ENCODE measurements at places on chromosomes 3 and 15.

- no peak for DNase-seq
Measured at GRCh38 chr15:62942428-62942827, 100.1 kb upstream of the TPM1 start.

- peak; percentile 18 for DNase-seq
Measured at GRCh38 chr3:133472889-133473288, 73.0 kb downstream of the BFSP2 start.

GRCh38 chr15:67165254-67166253 lies 88.9 kb downstream of the AAGAB start:
- DNase-seq = no peak

- DNase-seq = no peak
Measured at GRCh38 chr3:62672988-62673313, 202.3 kb downstream of the CADPS start.

DNA sequence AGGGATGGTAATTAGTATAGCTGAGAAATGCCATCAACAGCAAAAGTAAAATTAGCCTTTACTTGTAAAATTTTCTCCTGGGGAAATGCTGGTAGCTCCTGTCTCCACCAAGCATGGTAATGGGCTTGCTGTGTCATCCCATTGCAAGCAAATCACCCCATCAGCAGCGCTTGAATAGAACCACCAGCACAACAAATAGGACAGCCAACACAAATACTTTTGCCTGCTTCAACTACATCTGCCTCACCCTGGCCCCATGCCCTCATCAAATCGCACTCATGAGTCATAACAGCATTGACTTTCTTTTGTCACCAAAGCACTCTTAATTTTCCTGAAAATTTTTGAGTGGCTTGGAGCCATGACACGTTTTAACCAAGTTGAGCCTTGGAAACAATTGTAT lies 52.6 kb downstream of the ERC2 start:
- DNase-seq = no peak

GRCh38 chr3:11668243-11669235 lies 24.8 kb upstream of the VGLL4 start:
- no peak for DNase-seq

DNA sequence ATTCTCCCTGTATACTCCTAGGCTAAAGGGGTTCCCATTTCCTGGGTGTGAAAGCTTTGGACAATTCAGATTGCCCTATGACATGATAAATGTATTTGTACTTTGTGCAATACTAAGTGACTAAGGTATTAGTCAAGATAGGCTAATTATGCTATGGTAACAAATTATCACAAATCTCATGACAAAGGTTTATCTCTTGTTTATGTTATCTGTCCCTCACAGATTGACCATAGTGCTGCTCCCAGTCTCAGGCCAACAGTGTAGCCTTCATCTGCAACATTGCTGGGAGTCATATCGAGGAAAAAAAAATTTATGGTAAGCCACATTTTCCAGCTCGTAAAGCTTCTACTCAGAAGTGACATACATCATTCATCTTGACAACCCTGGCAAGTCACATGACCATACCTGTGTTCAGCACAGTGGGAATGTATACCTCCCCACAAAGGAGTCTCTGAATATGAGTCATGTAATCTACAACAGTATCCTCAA lies 346.2 kb downstream of the IGSF11 start:
- no peak for DNase-seq

- DNase-seq = no peak
Measured at GRCh38 chr3:101518421-101518871, 5.4 kb upstream of the SENP7 start.
